ENCODE measurements at places on chromosomes 3 and 15.
A peak's percentile ranks its signal among the peaks of the same experiment; 100 is the strongest.

- no peak for DNase-seq
These were observed 1.4 kb downstream of the STARD9 start for GRCh38 chr15:42576776-42577175.

- no peak for DNase-seq
These were observed 24.6 kb downstream of the PGBD4 start for GRCh38 chr15:34126522-34126921.

GRCh38 chr15:77555232-77555631, 77.5 kb downstream of the LINGO1 start:
- DNase-seq, result no peak

- DNase-seq, result peak; percentile 93
These were observed 442.0 kb downstream of the LPP start for GRCh38 chr3:188595890-188596376.

GRCh38 chr3:30113906-30114305, 492.5 kb upstream of the TGFBR2 start:
- no peak for DNase-seq

DNA sequence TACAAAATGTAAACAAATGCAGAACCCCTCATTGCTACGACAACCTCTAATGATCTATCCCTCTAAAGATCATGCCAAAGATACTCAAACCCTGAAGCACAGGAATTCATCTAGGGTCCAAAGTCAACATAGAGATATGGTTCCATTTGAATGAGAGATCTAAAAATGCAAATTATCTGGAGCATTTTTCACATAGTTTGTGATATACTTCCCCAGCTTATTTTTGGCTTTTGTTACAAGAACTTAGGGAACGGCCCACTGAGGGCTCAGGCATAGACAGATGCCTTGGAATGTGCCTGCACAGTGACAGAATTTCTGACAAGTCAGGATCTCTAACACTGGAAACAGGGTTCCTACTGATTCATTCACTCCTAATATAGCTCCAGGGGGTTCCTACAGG, 258.9 kb upstream of the THBS1 start:
- DNase-seq, result peak; percentile 68

- no peak for DNase-seq
These were observed 42.3 kb upstream of the ROPN1 start for GRCh38 chr3:124034016-124034843.

- no peak for DNase-seq
These were observed 21.6 kb downstream of the B4GALT4 start for GRCh38 chr3:119219069-119219468.

- DNase-seq, result no peak
These were observed 24.4 kb upstream of the CPOX start for GRCh38 chr3:98617841-98618240.

DNA sequence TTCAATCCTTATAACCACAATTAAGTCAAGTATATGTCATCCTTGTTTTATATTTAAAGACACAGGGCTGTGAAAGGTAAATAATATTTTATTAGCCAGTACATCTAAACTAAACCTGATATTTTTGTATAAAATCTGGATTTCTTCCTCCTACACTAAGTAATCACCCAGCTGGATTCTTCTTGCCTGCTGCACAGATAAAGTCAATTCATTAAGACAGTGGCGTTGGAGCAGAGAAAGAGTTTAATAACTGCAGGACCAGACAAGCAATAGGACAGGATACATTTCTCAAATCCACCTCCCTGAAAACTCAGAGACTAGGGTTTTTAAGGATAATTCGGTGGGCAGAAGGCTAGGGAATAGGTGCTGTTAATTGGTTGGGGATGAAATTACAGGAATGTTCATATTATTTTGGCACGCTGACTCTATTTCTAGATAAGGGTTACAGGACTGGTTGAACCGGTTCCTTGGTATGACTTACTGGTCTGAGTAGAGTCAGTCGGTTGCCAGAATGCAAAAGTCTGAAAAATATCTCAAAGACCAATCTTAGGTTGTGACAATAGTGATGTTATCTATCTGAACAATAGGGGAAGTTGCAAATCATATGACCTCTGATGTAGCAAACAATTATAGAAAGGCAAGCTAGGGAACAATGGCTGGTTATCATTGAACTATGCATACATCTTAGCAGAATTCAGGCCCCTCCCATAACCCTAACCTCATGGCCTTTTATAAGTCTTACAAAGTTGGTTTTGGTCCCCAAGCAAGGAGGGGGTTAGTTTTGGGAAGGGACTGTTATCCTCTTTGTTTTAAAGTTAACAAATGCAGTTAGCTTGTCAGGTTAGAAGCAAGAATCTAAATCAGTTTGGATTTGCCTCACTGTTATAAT, 244.8 kb downstream of the ALCAM start:
- DNase-seq, result no peak

GRCh38 chr15:33358306-33358705, 47.5 kb downstream of the RYR3 start:
- DNase-seq, result no peak

- DNase-seq, result no peak
These were observed 3.6 kb downstream of the COL8A1 start for GRCh38 chr3:99641982-99642381.

DNA sequence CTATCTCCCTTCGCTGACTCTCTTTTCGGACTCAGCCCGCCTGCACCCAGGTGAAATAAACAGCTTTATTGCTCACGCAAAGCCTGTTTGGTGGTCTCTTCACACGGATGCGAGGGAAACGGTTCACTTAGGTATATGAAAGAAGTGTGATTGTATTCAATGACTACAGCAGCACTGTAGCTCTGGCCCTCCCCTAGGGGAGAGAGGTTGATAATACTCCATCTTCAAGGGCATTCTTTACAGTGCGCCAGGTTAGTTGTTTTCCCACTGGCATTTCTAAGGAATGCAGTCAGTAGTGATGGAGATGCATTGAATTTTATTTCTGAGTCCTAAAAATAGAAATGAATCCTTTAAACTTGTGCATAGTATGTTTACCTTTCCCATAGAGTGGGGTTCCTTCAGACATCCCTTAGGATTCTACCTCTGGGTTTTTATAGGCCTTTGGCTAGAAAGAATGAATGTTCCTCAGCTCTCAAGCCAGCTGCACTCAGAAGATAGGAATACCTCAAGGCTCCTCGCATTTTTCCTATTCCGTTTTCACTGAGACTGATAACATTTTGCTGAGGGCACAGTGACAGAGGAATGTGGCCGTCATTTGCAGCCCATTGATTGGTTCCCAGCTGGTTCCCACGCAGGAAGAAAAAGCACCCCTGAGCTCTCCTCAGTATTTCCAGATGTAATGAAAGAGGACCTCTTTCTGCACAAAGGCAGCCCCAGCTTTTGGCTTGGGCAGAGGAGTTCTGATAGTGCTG, 131.8 kb upstream of the C2CD4B start:
- DNase-seq, result no peak

- DNase-seq, result peak; percentile 95
These were observed 353.3 kb downstream of the LPP start for GRCh38 chr3:188507244-188507720.

- peak; percentile 1 for DNase-seq
These were observed 129.7 kb upstream of the TUSC7 start for GRCh38 chr3:116579840-116580239.

DNA sequence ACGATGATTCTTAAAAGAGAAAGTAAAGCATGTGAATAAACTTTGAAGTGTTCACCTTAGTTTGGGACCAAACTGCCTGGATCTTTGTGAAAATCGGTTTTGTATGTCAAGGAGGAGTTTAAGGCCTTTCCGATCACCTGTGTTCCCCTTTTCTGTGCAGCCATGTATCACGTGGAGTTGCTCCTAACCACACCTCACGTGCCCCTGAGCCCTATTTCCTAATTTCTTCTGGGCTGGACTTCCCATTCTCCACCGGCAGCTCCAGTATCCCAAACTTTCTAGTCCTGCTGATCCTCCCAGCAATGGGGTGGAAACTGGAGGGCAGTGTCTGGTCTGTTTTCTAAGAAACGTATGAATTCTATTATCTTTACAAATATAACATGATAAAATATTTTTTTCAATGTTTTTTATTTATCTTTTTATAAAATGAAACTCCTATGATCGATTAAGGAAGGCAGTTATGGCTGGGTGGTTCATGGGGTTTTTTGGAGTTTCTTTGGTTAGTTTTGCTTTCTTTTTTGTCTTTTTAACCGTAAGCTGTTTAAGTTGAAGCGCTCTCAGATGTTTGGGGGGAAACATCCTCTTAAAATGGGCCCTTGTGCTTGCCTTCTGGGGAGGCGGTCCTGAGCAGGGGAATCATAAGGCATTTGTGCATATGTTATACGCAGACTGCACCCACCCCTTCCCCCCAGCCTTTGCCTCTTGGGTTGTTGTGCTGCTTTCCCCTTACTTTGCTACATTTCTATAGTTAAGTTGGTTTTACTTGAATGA, 43.6 kb upstream of the WWTR1 start:
- DNase-seq, result peak; percentile 15

DNA sequence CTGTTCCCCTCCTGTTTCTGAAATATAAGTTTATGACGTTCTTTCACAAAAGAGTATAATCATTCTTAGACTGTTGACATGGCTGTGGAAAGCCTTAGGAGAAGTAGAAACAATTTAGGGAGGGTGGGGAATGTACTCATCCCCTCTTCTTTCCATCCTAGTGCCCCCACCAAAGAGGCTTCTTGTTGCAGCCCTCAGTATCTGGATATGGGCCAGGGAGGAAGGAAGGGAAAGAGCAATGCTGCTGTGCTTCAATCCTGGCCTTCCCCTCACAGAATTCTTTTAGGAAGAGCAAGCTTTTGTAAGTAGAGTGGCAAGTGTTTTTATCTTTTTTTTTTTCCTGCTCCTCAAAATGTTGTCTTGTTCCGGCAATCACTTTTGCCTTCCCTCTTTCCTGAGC, 1.7 kb downstream of the INAFM2 start:
- no peak for DNase-seq

GRCh38 chr15:87631093-87631492, 625.4 kb downstream of the NTRK3 start:
- DNase-seq, result no peak

- DNase-seq, result no peak
These were observed 95.6 kb upstream of the LIPC start for GRCh38 chr15:58336161-58336560.

DNA sequence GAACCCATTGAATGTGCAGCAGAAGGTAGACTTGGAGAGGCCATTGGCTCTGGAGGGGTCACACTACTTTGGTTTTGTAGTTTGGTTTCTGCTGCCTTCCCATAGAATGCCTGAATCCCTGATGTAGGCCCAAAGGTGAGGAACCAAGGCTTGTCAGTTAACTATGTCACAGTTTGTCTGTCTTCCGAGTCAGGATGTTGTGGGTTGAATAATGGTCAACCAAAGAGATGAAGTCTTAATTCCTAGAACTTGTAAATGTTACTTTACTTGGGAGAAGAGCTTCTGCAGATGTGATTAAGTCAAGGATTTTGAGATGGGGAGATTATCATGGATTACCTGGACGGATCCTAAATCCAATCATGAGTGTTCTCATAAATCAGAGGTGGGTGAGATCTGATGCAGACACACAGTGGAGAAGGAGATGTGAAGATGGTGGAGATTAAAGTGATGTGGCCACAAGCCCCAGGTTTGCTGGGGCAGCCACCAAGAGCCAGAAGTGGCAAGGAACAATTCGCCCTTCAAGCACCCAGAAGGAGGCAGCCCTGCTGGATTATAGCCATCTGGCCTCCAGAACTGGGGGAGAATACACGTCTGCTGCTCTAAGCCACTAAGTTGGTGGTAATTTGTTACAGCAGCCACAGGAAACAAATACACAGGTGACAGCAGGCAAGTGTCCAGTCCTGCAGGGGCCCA, 2.3 kb upstream of the CCR8 start:
- DNase-seq, result no peak

DNA sequence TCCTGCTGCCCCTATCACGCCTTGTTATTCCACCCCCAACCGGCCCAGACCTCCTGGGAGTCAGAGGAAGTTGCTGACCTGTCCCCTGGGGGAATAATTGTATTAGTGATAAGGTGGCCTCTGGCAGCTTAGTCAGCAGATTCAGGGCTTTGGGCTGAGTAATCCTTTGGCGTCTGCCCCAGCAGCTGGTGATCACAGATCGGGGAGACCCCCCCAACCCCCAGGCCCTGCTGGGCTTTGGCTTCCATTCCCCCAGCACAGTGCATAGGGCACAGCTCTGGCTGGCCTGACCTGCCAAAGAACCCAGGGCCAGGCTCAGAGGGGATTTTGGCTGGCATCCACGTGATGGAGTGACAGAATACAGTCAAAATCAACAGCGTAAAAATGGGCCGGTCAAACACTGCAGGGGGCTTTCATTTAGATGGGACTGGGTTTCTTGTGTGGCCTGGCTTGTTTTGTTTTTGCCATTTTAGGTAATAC, 3.9 kb upstream of the NR2E3 start:
- DNase-seq, result peak; percentile 12

- DNase-seq, result no peak
These were observed 8.6 kb downstream of the IGDCC3 start for GRCh38 chr15:65369212-65369547.

- DNase-seq, result no peak
These were observed 12.4 kb downstream of the XXYLT1 start for GRCh38 chr3:195258449-195259153.

DNA sequence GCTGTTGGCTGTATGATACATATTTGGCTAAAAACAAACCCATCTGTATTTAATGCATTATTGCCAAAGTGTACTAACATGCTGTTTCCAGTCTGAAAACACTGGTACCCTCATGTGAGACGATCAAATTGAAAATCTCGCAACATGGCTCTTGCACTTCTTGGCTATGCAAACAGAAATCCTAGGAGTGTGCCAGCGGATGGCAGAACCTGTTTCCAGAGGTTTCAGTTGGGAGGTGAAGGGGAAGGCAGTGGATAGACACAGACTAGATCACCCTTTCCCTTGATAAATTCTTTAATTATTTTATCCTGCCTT, 350.3 kb downstream of the TUSC7 start:
- DNase-seq, result no peak

- peak; percentile 25 for DNase-seq
These were observed 107.5 kb upstream of the MRPS22 start for GRCh38 chr3:139236336-139236735.

DNA sequence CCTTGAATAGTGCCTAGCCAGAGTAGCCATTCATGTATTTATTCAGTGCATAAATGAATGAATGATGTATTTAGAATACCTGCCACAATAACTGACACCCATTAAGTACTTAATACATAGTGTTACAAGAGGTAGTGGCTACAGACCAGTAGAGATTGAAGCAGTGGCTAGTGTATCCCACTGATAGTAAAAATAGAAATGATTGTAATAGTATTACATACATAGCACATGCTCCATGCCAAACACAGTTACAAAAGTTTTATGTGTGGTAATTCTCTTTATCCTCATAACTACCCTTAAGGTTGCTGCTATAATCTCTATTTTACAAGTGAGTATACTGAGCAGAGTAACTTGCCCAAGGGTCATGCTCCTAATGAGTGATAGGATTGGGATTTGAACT, 30.3 kb upstream of the SCAANT1 start:
- no peak for DNase-seq

DNA sequence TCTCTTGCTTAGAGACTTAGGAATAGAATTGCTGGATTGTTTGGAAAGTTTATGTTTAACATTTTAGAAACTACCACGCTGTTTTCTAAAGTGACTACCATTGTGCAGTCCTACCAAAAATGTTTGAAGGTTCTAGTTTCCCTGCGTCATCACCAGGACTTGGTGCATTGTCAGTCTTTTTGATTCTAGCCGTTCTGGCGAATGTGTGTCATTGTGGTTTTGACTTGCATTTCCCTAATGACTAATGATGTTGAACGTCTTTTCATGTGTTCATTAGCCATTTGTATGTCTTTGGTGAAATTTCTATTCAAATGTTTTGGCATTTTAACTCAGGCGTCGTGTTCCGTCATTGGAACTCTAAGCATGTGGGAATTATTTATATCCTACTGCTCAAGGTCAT, 58.0 kb downstream of the CHD2 start:
- peak; percentile 46 for DNase-seq

- DNase-seq, result peak; percentile 91
These were observed 30.8 kb downstream of the CCDC80 start for GRCh38 chr3:112610121-112610520.
